Activated T-helper 2 cell treated with anti-CD3 and anti-CD28 coated beads, Interferon-gamma antibody, Interleukin-2, Interleukin-4, amounts not matched to agents 10 μg/mL and 5 μg/mL and 100 μg/mL, durations not matched to agents 14 hours and 24 hours and 36 hours (primary cell): ENCODE measurements at places on chromosomes 7 and 10.
A peak's percentile ranks its signal among the peaks of the same experiment; 100 is the strongest.

GRCh38 chr10:22621726-22622125 lies 92.7 kb downstream of the PIP4K2A start:
- no peak for DNase-seq

GRCh38 chr7:39926111-39926510 lies 23.9 kb upstream of the CDK13 start:
- no peak for DNase-seq

- no peak for DNase-seq
Observed at GRCh38 chr10:124181656-124182055, 88.3 kb upstream of the CHST15 start.

DNA sequence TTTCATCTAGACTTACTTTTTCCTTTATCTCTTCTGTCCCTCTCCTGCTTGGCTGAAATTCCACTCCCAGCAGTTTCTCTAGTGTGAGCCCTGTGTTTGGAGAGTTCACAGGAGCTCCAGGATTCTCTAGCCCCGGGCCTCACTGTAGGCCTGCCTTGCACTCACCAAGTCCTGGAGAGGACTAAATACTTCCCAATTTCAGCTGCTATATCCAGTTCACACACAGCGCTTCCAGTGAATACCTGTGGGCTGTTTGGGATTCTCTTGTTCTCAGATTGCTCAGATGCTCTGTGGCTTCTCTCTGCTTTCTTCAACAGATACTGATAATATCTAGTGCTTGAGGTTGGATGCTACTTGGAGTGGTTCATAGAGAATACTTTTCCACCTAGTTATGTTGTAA lies 46.0 kb downstream of the MINPP1 start:
- DNase-seq = no peak

DNA sequence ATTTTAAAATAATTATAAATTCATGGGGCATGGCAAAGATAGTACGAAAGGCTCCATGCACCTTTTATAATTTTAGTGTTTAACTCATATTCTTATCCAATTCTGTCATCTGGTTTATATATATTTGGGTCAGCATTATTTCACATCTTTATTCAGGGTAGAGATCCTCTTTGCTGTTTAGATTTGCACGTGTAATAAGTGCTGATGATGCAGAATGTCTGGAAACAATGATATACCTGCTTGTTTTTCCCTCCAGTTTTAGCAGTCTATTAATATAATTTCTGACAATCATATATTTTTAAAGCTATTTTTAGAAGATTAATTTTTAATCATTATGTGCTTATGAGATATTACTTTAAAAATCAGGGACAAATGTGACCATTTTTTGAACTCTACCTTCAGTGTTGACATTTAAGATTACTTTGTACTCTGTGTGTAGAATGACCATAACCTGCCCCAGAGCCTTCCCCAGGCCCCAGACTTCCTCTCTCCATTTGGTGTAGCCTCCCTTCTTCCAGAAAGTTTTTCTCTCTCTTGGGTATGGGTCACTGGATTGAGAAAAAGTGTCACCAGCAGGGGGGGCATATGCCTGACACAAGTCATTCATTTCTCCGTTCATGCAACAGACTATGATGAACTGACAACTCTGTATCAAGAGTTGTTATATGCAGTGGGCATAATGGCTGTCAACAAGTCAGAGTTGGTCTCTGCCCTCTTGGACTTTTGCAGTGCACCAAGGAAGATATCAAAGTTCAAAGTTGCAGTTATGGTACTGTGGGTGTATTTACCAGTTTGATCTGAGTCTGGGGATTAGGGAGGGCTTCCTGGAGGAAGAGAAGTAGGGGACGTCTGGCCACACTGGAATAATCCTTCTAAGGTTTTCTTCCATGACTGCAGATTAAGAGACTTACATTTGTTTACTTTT lies 192.6 kb upstream of the CCDC6 start:
- DNase-seq = no peak

GRCh38 chr10:125368146-125368545 lies 207.8 kb upstream of the CTBP2 start:
- no peak for DNase-seq

- DNase-seq = no peak
Observed at GRCh38 chr10:67793313-67793712, 44.7 kb downstream of the DNAJC12 start.

DNA sequence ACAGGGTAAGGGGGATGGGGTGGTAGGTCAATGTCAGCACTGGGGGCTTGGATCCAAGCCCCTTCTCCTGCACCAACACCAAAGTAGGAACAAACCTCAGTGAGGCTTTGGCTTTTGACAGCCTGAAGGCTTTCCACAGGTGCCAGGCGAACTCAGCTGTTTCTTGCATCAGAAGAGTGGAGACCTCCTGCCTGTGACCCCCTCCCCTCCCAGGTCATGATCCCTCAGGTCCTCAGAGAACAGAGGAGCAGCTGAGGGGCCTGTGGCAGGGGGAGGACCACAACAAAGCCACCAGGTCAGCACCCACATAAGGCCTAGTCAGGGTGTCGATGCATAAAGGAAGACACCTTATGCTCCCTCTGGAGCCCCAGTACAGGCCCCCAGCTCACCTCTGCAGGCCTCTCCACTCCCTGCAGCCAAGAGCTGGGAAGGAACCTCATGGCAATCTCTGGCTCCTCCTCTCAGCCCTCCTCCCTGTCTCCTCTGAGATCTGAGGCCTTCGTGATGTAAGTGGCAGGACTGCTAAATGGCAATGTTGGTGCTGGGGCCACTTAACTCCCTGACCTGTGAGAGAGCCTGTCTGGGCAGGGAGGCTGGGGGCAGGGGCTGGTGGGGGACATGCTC lies 19.1 kb upstream of the PRRT4 start:
- DNase-seq = no peak

GRCh38 chr10:70034232-70034631 lies 18.4 kb upstream of the MACROH2A2 start:
- no peak for DNase-seq

- no peak for DNase-seq
Observed at GRCh38 chr10:76130892-76131291, 699.5 kb downstream of the LRMDA start.

DNA sequence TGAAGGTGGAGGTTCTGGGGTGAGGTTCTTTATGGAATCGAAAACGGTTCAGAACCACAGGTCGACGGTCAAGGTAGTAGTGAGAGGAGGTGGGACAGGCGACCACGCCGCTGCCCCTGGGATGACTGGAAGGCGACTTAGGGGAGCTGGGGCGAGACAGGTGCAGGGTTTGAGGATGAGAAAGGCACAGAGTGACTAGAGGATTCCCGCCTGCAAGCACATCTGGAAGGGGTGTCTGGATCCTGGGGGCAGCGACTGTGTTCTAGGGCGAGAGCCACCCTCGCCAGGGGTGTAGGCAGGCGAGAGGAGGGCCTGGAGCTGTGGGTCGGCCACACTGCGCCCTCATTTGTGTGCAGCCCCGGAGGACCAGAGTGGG lies 468 bp upstream of the IRF5 start:
- no peak for DNase-seq

DNA sequence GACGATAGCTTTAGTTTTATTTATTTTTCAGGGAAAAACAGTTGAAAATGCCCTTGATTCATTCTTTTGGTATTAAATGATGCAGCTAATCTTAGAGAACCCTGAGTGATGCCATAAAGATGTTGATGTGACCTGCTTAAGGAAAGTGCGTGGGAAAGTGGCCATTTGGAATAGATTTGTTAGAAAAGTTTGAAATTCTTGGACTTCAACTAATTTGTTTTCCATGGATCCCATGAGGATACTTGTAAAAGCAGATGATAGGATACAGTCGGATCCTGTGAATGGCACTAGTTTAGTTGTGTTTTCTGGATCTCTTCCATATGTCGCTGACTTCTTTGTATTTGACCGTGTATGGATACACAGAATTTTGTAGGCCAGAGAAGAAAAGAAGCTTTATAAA lies 69.0 kb downstream of the SEPTIN7 start:
- DNase-seq = no peak

- DNase-seq = no peak
Observed at GRCh38 chr7:154795437-154795836, 207.5 kb downstream of the PAXIP1 start.

DNA sequence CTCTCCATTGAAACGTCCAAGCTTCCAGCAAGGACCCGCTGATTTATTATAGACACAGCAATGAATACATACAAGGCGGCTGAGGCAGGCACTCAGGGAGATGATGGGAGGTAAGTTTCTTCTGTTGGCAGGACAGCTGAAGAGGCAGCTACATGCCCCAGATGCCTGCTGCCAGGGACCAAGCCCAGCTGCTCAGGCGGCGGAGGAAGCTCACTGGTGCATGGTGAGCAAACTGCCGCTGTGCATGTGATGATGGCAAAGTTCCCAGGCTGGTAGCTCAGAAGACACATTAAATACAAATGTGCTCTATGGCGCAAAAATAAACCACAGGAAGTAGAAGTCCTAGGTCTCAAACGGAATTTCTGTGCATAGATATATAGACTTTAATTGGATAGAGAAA lies 2.3 kb downstream of the DNTT start:
- no peak for DNase-seq

- DNase-seq = peak; percentile 65
Observed at GRCh38 chr7:157612664-157613561, 276.1 kb downstream of the DNAJB6 start.

DNA sequence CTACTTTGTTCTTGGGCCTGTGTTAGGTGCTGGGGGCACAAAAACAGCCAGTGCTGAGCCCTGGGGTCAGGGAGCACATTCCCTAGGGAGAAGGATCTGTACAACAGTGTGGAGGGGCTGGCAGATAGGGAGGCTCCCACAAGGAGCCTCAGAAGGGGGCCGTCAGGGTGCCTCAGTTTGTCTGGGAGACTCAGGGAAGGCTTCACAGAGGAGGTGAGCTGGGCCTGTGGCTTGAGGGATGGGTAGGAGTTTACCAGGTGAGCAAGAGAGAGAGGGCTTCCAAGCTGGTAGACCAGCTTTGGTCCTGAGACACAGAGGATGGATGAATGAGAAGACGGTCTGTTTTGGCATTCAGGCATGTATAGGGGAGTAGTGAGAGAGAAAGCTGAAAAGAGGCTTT lies 52.1 kb downstream of the CAMK1D start:
- DNase-seq = no peak

DNA sequence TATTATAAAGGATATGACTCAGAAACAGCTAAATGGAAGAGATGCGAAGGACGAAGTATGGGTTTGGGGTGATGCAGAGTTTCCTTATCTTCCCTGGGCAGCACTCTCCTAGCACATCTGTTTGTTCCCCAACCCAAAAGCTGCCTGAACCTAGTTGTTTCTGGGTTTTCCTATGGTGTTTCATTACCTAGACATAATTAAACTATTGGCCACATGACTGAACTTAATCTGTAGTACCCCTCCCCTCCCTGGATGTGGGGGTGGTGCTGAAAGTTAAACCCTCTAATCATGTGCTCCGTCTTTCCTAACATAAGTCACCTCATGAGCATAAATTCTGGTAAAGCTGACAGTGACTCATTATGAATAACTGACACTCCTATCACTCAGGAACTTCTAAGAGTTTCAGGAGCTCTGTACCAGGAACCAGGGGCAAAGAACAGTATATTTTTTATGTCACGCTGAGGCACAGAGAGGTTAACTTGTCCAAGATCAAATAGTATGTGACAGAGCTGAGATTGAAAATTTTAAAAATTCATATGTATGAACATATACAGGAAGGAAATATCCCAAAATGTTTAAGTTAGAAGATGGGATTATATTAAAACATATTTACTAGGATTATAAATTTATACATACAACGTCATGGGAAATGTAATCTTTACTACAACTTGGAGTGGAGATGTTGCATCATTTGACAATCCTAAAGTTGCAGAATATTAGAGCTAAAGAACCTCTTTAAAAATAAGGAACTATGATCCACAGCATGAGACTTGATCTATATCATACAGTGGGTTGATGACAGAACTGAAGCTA lies 4.8 kb downstream of the STRIP2 start:
- no peak for DNase-seq

GRCh38 chr10:125048094-125048864 lies 106.4 kb downstream of the ZRANB1 start:
- peak; percentile 37 for DNase-seq

DNA sequence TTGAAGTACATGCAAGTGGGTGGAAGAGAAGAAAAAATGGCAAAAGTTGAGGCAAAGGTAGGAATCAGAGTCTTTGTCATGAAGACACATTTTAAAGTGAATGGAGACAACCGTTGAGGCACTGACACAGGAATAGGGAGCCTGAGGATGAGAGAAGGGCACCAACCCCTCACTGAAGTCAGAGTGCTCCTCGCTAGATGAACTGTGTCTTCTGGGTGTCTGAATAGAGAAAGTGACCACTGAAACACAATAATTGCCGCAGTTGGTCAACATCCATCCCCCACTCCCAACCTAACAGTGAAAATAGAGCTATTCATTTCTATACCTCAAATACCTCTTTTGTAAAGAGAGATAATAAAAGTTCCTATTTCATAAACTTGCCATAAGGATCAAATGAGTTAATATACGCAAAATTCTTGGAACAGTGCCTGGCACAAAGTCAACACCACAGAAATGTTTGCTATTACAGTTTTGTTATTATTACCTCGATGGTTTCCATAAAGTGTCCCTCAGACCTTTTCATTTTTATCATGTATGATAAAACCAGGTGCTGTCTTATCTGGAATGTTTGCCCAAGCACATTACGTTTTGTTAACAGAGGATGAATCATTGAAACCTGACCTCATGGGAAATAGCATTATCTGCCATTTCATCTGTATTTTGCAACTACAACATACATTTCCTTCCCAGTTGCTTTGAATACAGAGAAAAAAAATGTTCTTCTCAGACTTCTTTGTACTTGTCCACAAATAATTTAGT lies 61.8 kb upstream of the SP4 start:
- no peak for DNase-seq

GRCh38 chr10:133306941-133307379 lies 1.7 kb downstream of the TUBGCP2 start:
- DNase-seq = no peak

GRCh38 chr7:95921543-95921942 lies 149.2 kb downstream of the DYNC1I1 start:
- no peak for DNase-seq
